Osteocyte (in vitro differentiated cells): ENCODE measurements at places on chromosomes 7 and 10.

GRCh38 chr10:133393401-133394063 is 425 bp upstream of the MTG1 start:
- DNase-seq, result no peak

GRCh38 chr10:12980102-12980661 is 21.3 kb downstream of the CCDC3 start:
- DNase-seq, result no peak

GRCh38 chr10:29304264-29304994 is 15.6 kb downstream of the LYZL1 start:
- DNase-seq, result peak; percentile 83

GRCh38 chr7:18421297-18422002 is 74.1 kb upstream of the HDAC9 start:
- no peak for DNase-seq

GRCh38 chr10:3636356-3637181 is 148.4 kb downstream of the KLF6 start:
- DNase-seq, result no peak

DNA sequence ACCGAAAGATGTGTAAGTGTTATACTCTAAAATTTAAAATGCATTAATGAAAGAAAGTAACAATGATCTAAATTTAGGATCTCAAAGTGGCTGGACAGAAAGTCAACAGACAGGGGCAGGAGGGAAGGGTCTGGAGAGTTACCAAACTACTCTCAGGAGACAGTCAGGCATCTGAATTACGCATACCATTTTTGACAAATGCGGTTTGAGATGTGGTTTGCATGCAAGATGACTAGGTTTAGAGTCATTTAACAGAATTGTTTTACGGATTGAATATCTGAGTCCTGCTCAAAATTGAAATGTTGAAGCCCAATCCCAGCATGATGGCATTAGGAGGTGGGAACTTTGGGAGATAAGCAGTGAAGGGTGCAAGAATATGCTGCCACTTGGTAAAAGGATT is 314.1 kb downstream of the WDR11 start:
- DNase-seq, result no peak

DNA sequence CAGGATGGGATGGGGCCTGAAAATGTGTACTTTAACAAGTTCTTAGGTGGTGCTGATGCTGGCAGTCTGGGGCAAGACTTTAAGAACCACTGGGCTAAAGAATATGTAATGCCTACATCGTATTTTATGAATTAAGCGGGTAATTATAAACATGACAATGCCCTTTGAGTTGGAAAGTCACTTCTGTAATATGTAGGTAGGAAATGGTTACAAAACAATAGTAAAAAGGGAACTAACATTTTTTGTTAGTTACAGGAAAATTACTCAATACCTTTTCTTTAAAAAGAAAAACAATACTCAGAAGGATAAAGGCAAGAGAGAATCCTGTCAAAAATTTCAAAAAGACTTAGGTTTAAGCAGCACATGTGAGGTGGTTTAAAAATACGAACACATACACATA is 48.3 kb upstream of the STEAP4 start:
- DNase-seq, result no peak

DNA sequence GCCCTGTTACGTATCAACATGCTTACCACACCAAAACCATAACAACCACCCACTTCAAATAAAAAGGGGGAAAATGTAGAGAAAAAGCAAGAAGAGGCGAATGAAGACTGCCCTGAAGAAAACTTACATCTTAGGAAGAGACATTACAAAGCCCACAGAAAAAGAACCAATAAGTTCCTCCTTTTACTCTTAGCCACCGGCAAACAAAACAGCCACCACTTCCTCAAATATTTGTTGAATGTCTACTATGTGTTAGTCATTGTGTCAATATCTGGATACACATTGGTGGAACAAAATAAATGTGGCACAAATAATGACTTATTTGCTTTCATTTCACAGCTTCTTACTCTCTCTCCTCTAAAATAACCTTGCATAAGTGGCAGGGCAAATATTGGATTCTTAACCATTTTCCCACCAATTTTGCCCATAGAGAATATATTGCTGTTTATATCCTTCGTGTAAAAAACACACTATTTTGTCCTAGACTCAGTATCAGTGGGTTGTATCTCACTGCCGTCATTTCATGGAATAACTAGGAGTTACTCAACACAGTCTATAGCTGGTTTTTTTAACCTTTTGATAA is 106.8 kb downstream of the ANK3 start:
- no peak for DNase-seq

DNA sequence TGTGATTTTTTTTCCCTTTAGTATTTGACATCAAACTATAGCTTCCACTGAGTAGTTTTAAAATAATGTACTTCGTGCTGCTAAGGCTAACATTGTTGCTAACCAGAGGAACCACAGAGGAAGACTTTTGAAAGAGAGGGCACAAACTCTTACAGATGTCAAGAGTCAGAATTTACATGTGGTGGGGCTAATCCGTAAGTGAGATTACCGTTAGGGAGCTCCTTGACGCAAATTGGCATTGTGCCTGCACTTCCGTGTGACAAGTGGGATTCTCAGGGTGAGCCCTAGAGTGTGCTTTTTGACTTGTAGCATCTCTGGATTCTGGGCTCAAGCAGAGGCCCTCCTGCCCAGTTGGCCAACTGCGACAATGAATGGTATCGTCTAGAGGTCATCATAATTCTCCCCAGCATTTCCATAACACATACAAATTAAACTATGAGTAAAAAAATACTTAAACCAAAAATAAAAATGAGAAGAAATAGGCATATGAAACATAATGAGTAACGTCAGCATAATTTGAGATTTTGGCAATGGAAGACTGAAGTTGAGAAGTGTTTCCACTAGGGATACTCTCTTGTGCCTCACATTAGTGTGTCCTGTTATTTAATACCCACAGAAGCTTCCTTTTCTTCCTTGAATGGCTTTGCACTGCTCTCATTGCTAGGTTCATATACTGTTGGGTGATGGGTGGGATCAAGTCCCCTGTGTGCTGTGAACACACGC is 164.0 kb downstream of the SDK1 start:
- DNase-seq, result no peak

DNA sequence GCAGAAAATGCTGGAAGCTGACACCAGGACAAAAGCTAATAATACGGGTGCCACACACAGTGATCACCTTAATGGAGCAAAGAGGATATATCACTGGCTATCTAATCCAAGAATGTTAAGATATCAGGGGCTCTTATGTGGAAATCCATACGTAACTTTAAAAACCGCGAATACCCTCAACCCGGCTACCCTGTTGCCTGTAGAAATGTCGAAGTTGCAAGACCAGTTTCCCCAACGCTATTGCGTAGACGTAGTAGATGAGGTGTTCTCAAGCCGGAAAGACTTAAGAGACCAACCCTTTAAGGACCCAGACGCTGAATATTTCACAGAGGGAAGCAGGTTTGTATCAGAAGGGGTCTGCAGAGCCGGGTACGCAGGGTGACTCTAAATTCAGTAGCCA is 7.9 kb upstream of the CYREN start:
- DNase-seq, result no peak

DNA sequence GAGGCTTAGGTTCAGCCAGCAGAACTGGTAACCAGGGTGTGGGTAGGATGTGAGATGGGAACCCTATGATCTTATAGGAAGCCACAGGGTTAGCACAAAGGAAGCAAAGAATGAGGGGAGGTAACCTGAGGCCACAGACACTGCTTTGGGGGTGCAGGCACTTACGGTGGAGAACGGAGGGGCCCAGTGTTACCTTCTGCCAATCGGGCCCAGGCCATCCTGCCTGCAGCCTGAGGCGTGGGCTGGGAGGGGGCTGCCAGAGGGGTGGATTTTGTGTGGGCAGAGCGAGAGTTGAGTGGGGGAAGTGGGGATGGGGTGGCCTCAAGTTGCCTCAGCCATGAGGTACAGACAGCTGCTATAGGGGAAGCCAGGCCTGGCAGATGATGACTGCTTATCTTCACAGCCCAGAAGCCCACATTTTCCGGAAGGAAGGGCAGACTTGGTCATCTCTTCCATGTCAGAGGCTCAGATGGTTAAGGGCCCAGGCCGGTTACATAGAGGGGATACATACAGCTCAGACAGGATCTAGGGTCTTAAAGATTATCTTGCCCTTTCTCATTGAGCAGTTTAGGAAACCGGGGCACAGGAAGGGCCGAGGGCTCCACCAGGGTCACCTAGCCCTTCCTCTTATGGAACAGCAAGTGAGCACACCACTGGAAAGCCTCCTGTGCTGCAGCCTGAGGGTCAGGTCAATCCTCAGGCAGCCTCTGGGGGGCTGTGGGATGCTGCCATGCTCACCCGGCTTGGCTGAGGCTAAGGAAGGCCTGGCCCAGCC is 24.4 kb upstream of the VSIR start:
- DNase-seq, result no peak

DNA sequence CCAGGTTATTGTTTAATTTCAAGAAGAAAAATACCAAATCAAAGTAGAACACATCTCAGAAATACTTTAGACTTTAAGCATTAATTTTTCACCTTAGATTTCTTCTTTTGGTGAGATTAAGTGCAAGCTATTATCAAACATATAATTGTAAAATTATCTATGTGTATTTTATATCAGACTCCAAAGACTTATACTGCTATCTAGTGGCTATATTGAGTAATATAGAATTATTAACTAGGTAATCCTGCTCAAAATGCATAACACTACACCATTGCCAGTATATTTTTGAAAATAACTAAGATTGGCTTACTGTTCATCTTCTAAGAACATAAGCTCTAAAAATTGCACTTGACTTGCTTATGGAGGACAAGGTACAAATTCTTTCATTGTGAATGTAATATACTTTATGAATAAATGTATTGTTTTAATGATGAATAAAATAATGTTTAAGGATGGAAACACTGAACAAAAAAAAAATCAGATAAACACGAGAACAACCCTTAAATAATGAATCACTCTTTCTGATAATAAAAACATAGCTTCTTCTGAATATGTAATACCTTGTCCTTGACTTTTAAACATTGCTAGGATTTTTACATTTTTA is 86.7 kb upstream of the GNAI1 start:
- no peak for DNase-seq

DNA sequence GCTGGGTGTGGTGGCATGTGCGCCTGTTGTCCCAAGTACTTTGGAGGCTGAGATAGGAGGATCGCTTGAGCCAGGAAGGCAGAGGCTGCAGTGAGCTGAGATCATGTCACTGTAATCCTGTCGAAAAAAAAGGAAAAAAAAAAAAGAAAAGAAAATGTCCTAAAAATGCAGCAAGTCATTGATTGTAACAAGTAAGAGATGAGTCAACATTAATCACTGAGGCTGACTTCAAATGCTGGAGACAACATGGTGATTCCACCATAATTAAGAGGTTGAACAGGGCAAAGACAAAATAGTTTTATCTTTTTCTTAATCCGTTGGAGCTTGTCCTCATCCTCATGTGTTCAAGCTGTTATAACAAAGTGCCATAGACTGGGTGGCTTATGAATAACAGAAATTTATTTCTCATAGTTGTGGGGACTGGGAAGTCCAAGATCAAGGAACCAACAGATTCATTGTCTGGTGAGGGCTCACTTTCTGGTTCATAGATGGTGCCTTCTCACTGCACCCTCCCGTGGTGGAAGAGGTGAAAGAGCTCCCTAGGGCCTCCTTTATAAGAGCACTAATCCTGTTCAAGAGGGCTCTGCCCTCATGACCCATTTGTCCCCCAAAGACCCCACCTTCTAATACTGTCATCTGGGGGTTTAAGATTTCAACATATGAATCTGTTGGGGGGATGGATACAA is 60.3 kb downstream of the TBXAS1 start:
- DNase-seq, result no peak

DNA sequence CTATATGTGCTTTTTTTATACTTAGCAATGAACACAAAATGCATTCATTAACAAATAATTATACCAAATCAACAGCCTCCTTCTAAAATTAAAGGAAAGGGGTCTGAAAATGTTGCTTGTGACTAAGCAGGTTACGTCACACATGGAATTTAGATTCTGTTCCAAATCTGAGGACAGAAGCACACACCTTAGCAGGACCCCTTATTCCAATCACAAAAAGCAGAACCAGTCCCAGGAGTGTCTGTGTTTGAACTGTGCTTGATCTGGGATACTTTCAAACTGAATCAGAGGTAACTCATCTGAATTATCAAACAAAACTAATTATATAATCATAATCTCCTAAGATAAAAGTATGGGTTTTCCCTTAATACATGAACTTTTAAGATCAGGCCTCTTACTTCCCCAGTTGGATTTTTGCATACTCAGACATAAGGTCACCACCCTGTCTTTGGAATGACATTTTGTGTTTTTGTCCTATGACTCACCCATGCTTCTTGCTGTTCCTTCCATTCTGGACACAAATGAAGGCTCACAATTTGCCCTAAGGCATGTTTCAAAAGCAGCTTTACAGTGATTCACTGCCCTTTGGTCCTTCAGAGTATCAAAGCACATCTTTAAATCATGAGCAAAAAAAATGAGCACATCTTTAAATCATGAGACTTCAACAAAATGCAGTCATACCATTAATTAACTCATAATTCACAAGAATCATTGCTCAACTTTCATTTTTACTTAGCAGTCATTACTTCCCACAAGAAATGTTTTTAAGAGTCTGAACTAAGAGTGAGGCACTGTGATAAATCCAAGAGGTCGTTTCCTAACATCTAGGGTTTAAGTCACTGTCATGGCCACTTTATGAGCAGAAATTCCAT is 35.5 kb downstream of the SEMA3C start:
- DNase-seq, result no peak

- DNase-seq, result no peak
Measured at GRCh38 chr7:148809856-148810255, 74.2 kb downstream of the EZH2 start.

DNA sequence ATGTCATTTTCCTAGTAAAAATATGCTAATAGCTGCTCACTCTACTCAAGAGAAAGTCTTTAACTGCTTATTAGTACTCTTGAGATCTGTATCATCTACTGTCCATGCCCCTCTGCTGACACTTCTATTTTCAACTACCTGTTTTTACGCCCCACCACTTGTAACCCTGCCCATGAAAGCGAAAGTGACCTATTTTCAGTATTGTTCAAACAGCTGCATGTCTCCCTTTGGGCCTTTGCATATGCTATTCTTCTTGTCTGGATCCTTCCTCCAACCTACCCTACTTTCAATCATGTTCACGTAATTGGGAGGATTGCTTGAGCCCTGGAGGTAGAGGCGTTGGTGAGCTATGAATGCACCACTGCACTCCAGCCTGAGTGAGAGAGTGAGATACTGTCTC is 1481.3 kb downstream of the GATA3 start:
- DNase-seq, result no peak

DNA sequence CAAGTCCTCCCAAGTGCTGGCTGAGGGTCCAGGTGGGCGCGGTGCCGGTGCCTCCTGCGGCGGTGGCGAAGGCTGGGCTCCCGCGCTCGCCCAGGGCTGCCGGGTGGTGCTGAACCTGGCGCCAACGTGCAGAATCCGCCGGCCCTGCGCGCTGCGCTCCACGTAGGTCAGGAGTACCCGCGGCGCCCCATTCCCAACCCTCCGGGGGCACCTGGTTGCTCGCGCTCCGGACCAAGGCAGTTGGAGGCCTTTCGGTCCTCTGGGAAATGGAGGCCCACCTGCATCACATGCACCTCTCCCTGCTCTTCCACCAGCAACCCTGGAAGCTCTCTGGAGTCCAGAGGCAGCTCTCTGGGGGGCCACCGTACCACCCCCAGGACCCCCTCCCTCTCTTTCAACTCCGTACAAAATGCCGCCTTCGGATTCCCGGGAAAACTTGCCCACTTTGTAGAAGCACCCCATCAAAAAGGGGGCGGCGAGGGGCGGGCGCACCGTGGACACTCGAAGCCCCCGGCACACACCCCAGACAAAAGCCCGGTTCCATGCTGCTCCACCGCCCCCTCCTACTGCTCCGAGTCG is 745 bp downstream of the SLC16A9 start:
- no peak for DNase-seq
